ENCODE measurements at places on chromosomes 12 and 14.

DNA sequence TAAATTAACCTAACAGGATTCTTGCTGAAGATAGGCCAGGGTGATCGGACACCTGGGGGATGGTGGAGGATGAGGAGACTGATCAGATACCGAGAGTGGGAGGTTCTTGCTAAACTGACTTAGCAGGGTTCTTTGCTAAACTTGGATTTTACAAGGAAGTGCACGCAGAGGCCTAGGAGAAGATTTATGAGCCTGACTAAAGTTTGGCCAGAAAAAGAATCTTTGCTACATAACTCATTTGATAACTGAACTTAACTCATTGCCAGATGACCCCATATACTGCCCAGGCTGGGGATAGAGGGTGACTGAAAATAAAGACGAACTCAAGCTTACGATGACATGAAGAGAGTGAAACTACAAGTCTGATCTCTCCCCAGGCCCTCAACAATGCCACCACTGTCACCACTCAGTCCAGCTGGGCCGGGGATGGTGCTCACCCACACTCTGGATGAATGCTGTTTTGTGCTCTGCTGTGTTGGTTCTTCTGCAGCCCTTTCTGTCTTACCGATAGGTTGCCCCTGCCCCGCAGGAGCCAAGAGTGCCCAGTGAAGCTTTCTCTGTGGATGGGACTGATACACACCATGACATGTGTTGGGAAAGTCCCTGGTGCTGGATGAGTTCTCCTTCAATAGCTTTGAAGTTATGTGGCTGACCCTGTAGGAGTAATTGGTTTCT is 29.0 kb downstream of the PPFIBP1 start:
- DNase-seq: no peak

DNA sequence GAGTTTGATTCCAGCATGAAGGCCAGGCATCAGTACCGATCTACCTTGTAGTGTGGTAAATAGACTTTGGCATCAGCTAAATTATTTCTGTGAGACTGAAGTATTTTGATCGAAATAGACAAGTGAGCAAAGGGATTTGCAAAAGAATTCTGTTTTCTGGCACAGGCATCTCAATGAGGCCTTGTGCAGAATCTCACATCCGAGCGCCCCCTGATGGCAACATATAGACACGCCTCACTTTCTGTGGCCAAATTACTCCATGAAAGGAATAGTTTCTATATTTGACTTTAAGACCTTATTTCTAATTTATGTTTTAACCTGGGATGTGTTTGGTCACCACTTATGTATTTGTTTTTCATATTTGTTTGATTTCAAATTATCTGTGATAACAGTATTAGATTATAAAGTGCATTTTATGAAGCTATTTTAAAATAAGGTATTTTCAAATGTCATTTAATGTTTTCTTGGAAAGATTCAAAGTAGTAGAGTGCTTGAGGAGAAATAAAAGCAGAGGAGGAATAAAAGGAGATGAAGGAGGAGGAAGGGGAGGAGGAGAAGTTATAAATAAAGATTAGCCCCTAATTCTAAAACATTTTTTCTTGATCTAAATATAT is 731.9 kb downstream of the NRXN3 start:
- DNase-seq: peak; percentile 22

GRCh38 chr14:94646481-94646880 is 34.3 kb downstream of the SERPINA3 start:
- DNase-seq: peak; percentile 86

- peak; percentile 77 for DNase-seq
Measured at GRCh38 chr14:73833034-73833433, 18.6 kb upstream of the PTGR2 start.

DNA sequence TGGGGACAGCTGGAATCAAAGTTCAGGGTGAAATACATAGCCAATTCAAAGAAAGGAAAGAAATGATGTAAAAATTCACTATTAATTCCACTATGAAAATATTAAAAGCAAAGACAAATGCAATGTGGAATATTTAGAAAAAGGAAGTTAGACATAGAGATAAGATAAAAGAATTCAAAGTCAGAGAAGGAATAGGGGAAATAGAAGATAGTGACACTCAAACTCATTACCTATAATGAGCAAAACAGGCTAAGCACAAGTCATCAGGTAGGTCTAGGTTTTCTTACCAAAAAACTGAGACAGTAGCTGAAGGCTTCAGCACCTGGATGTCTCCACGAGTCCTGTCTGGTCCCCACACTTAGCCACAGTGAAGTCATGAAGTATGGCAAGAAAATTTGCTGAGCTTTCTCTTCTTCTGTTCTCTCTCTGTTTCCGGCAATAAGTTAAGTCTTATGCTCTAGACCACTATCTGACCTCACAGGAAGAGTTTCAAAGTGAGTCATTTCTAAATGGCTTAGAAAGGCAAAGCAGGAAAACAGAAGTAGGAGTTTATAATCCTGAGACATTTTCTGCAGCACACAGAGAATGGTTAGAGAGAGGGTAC is at the start of gene C3AR1:
Gene C3AR1, minus strand, starts transcription at position 369 of the 604 bp plus-strand sequence. CDS start 6,174 bp downstream, outside the sequence.
- DNase-seq: peak; percentile 80

DNA sequence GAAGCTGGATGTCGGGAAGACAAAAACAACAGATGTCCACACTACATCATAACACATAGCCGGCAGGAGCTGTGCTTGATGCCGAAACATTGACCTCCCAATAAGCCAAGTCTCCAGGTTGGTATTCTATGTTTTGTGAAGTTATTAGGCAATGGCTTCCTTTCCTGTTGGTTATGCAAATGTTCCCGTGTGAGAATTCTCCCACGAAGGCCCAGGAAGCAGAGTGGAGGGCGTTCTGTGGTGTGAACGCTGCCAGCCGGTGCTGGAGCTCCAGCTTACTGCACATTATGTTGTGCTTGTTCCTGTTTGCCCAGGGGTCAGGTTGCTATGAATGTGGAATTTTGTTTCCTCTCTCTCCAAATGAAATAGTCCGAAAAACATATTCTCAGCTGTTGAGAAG is 156.4 kb upstream of the HMGA2 start:
- DNase-seq: no peak

DNA sequence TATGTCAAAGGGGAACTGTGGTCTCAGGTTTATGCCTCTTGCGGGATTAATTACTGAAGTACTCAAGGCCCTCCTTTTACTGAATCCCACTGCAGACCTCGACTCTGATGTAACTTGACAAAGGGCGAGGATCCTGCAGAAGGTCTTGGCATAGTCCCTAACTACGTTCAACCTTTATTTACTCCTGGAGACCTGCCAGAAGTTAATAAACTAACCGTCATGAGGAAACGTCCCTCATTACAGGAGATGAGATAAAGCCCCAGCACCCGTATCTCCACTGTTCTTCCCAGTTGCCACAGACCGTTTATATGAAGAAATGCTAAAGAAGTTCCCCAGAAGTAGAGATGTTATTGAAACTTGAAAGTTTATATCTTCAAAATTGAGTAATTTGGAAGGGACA is 190.9 kb downstream of the ETV6 start:
- no peak for DNase-seq

- DNase-seq: peak; percentile 80
Measured at GRCh38 chr12:76032043-76032981, 736 bp upstream of the PHLDA1 start.

- peak; percentile 16 for DNase-seq
Measured at GRCh38 chr12:96687719-96688118, 198.3 kb downstream of the CFAP54 start.

DNA sequence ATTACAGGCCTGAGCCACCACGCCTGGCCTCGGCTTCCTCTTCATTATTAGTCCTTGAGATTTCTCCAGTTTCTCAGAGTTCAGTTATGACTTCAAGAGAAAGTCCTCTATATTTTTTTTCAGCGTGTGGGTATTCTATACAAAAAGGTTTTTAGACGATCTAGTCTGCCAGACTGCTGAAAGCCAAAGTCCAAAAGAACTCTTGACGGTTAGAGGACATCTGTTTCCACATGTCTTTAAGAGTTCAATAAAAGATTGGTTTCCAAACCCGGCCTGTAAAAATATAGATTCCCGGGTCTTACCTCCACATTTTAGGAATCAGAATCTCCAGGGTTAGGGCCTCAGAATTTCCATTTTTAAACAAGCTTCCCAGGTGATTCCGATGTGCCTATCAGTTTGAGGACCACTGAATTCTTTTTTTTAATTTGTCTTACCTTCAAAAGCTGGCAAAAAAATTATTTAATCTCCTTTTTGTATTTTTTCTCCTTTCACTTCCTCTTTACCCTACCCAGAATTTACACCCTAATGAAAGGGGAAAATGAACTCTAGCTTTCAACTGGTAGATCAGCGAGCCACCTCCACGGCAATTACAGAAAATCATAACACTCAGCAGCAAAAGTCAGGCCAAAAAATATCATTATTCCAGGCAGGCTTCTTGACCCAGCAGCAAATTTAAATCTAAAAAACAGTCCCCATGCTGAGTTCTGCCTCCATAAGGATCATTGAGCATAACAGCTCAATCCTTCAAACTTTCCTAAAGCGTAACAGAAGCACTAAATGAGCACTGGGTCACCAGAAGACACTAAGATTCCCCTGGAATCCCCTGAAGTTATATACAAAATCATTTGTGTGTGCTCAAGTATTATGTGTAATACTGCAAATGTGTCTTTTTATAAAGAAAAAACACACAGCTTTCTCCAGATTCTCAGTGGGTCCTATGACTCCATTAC is 8.7 kb downstream of the NT5DC3 start:
- no peak for DNase-seq

GRCh38 chr14:21070610-21071224 is 613 bp downstream of the ARHGEF40 start:
- DNase-seq: peak; percentile 67

DNA sequence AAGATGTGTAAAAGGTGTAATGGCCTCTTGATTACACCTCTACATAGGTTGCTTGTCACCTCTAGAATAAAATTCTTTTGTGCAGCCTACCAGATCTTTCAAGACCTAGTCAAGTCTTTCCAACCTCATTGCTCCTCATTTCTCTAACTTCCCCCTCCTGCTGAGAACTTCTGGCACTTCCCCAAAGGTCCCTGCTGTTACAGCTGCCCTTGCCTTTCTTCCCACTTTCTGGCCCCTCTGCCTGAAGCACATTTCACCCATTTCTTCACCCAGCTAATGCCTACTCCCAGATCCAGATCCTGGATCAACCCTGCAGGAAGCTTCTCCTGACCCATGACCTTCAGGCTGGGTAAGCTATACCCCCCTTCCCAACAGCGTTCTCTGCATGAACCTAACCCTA is 1.5 kb downstream of the TSHR start:
- no peak for DNase-seq

DNA sequence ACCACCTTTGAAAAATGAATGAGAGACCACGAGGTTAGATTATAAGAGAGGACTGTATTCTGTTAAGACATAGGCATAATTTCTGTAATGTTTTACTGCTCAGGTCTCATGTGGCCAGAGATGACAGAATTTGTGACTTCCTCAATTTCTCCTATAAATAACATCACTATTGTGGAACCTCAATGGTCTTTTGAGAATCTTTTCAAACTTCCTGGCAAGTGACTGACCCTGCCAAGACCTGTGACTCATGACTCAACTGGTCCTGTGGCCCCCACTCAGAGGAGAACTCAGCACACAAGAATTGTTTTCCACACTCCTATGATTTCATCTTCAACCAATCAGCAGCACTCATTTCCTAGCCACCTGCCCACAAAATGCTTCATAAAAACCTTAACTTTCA is 508.2 kb upstream of the ATP2B1 start:
- peak; percentile 29 for DNase-seq

- no peak for DNase-seq
Measured at GRCh38 chr12:87603727-87604126, 425.5 kb downstream of the C12orf50 start.

- DNase-seq: peak; percentile 76
Measured at GRCh38 chr14:59474172-59474571, 9.0 kb upstream of the GPR135 start.

DNA sequence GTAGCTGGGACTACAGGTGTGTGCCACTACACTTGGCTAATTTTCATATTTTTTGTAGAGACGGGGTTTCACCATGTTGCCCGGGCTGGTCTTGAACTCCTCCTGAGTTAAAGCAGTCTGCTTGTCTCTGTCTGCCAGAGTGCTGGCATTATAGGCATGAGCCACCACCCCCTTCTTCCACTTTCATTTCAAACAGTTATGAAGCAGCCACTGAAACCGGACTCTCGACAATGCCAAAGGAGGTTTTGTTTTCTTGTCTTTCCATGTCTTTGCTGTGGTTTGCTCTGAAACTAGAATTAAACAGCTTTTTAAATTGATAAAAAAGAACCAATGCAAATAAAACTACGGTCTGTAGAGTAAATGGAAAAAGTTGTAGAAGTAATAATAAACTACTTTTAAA is 30.4 kb downstream of the RAP1B start:
- no peak for DNase-seq

DNA sequence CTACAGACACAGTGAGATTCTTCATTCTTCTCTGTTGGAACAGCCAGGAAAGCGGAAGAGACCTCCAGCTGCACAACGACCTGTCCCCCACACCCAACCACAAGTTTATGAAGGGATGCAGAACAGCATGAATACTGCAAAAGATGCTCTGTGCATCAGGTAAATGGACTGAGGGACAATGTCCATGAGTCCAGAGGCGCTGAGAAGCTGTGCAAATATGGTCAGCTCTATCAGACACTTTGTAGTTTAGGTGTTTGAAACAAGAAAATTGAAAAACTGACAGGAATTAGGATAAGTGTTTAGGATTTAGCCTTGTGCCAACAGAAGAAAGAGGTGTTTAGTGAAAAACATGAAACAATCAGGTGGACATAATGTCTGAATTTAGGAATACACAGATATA is 33.1 kb upstream of the PZP start:
- no peak for DNase-seq

DNA sequence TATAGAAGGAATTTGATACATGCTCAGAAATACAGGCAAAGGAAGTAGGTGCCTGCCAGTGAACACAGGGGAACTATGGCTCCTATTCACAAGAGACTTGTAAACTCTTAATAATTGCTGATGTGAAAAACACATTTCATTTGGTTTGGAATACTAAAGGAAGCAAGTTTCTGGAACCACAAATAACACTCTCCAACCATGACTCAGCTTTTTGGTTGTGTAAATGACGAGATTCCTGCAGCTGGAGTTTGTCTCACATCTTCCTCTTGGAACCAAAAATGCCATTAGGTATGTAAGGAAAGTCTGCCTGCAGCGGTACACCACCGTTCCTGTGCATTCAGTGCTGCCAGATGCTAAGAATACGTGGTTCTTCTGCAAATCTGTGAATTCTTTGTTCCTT is 4.5 kb upstream of the OR11H6 start:
- DNase-seq: no peak

DNA sequence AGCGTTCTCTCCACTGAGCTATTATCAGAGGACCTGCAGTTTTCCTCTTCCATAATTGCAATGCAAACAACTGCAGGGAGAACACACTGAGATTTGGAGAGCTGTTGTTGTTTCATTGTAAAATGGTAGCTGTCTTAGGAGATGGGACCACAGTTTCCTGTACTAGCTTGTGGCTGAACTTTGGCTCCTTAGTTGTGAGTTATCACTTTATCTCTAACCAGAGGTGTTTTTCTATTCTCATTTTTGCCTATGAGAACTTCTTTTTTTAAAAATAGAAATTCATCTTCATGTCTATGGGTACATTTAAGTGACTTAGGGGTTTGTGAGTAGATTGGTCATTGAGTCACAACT is 216.5 kb downstream of the SLC38A4 start:
- DNase-seq: no peak

DNA sequence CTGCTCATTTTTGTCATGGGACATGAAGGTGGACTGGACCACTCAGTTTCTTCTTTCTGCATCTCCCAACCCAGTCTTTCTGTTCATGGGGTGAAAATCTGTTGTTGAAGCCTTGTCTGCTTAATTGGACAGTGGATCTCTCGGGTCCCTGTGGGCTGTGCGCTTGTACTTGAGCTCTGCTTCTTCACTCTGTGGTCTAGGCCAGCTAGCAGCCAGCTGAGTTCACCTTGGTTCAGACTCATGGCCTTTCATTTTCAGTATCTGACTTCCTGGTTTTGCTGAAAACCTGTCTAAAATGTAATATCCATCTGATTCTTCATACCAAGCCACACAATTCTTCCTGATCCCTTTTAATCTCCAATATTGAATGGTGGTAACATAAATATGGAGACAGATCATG is 117.2 kb downstream of the LRRK2 start:
- no peak for DNase-seq
